A549 treated with CORT108297 at 1 μM for 4 hours (cell line): ENCODE measurements at places on chromosomes 13 and 19. TPM values are rescaled to one million over a fixed set of nuclear protein-coding genes. Genes with fewer than 3 reads are reported as not detected.

LRRC8E gene
- 4.9 to 7.9 TPM (median 6.4 TPM) in 5 replicates for total RNA-seq

TEAD2 gene
- total RNA-seq = 14.2 to 21.0 TPM (median 17.9 TPM) in 5 replicates

ZNF665 gene
- not detected in 5 replicates for total RNA-seq

SLITRK1 gene
- total RNA-seq = not detected in 5 replicates

IGFL3 gene
- total RNA-seq = 0.20 to 0.45 TPM (median 0.31 TPM) in 5 replicates

ACP5 gene
- total RNA-seq = 0.12 to 0.51 TPM (median 0.25 TPM) in 4 of 5 replicates, not detected in the other
